ENCODE measurements at places on chromosomes 2 and 18. TPM values are rescaled to one million over a fixed set of nuclear protein-coding genes. Genes with fewer than 3 reads are reported as not detected.

GRCh38 chr2:23595601-23596251 is 210.7 kb downstream of the KLHL29 start:
- no peak for DNase-seq

DNA sequence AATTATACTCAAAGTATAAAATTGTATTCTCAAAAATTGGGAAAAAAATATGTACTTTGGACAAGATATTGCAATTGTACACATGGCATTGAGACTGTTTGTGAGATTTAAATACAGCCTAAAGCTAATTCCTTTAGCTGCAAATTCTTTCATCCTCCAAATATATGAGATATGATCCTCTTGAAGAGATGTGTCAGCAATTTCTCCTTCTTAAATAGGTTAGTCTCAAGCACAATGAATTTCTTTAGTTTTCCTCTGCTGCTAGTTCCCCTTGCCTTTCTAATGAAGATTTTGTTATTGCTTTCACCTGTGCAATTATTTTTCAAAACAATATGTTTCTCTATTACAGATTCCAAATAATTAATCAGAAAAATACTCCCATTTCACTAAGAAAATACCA is 153.4 kb upstream of the GULP1 start:
- DNase-seq: no peak

DNA sequence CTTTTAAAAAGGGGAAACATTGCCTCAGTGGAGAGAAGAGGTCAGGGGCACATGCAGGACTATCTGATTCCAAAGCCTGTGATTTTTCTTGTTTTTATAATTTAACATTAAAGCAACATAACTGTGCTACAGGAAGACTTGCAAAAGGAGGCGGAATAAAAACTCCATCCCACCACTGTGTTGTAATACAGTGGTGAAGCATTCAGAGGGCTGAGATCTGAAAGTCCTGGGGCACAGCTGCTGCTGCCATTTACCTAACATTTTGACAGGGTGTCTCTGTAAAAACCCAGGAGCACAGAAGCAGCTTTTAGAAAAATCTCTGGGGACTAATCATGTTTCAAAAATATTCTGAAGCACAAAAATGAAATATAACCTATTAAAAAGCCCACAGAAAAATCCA is 97.6 kb downstream of the GRB14 start:
- DNase-seq: no peak

GRCh38 chr2:222594679-222595078 is 61.2 kb downstream of the FARSB start:
- no peak for DNase-seq

GRCh38 chr2:116513991-116514390 is 1300.5 kb upstream of the DDX18 start:
- no peak for DNase-seq

DNA sequence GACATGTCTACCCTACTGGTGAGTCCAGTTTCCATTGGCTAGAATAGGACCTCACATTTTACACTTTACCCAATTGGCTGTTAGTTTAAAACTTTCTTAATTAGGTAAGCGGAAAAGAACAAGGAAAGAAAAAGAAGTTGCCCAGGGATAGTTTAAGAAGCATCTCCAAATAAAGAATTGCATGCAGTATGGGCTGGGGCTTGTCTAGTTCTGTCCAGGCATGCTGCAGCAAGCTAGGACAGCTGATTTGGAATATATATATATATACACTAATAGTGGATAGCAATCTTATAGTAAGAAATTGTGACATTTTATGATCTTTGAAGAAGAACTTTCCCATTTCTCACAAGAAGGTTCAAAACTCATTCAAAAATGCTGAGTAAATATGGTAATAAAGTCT is 90.0 kb upstream of the ERBB4 start:
- DNase-seq: no peak

- peak; percentile 67 for DNase-seq
Observed at GRCh38 chr2:214004463-214004862, 406.4 kb upstream of the VWC2L start.

- no peak for DNase-seq
Observed at GRCh38 chr2:121960251-121960650, 204.8 kb downstream of the TSN start.

- no peak for DNase-seq
Observed at GRCh38 chr18:65464361-65464760, 286.5 kb upstream of the CDH7 start.

- no peak for DNase-seq
Observed at GRCh38 chr2:143525402-143525860, 396.2 kb downstream of the ARHGAP15 start.

DNA sequence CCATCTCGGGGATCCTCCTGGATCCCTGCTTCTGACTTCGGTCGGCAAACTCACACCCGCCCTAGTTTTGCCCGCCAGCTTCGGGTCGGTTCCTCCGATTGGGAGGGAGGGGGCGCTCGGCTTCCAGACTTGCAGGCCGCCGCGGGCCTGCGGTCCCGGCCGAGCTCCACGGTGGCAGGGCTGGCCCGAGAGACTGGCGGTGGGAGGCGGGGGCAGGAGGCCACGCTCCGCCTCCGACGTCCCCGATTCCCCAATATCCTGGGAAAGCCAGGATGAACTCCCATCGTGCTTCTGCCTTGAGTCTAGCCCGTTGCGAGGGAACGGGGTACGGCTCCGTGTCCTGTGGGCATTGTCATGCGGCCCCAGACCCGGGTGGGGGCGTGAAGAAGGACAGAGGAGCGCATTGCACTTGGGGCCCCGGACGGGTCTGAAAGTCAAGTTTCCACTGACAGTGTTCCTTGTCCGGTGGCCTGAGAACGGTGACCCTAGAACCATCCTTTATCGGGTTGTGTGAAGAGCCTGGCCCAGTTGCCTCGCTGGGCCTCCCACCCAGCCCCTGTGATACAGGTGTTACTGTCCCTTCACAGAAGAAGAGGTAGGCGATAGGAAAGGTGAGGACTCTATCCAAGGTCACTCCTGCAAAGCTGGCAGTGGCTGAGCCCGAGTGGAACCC is 2.4 kb upstream of the INHBB start:
- peak; percentile 96 for DNase-seq

- DNase-seq: no peak
Observed at GRCh38 chr2:218264773-218265561, 4.2 kb downstream of the GPBAR1 start.

DNA sequence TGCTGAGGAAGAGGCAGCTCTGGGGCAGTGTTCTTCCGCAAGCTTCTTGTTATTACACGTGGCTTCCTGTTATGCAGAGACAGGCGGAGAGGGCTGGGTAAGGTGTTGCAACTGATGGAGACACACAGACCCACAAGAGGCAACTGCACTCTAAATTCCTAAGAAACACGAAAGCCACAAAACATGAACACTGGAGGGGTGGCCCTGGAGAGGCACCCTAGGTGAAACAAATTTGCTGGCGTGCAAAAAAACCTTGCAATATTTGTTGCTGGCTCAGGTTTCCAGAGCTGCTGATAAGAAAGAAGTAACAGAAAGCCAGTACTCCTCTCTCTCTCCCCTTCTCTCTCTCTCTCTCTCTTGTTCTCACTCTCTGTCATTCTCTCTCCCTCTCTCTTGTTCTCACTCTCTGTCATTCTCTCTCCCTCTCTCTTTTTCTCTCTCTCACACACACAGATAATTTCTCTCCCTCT is 31.8 kb downstream of the ARHGAP25 start:
- DNase-seq: no peak

DNA sequence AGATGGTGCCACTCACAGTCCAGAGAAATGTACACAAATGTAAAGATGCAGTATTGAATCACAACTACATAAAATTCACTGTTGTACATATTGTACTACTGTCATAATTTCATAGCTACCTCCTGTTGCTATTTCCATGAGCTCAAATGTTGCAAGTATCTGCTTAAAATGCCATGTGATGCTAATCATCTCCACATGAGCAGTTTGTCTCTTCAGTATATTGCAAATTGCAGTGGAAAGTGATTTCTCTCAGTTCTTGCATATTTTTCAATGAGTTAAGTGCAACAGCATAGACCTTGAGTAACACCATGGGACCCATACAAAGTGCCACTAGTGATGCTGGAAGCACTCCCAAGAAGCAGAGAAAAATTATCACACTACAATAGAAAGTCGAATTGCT is 51.9 kb downstream of the MAIP1 start:
- no peak for DNase-seq

DNA sequence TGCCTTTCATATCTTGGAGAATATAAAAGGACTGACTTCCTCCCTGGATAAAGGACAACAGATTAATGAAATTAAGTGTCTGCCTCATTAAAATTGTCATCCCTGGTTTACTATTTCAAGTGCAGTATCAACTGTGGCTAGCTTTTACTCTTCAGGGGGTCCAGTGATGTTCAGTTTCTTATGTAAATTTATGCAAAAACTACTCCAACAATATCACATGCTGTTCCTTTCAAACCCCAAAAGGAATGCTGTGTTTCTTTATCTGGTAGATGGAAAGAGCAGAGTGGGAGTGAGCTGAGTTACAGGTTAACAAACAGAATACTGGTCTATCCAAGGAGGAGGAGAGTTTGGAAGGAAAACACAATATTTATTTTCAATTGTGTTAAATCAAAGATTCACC is 283.7 kb upstream of the VWC2L start:
- no peak for DNase-seq

- DNase-seq: no peak
Observed at GRCh38 chr2:145020694-145021093, 500.8 kb upstream of the ZEB2 start.

- no peak for DNase-seq
Observed at GRCh38 chr2:13616616-13617015, 899.9 kb downstream of the TRIB2 start.

GRCh38 chr2:42296226-42296625 is 64.8 kb downstream of the COX7A2L start:
- DNase-seq: no peak

DNA sequence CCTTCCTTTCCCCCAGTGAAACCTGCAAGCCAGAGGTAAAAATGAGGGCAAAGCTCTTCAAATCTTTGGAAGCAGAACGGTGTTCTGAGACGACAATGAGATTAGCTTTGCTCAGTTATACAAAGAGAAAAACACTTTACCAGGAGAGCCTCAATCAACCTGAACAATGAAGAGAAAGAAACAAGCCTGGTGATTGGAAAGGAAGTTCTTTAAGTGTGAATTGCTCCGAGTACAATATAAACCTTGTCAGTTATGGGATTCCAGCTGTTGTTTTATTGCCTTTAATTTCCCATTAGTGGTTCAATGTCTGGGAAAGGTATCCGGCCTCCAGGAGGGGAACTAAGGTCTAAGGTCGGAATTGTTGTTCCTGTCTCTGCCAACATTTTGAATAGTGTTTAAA is 901.6 kb downstream of the EPHA4 start:
- DNase-seq: no peak

- DNase-seq: no peak
Observed at GRCh38 chr2:156349605-156350004, 17.1 kb upstream of the NR4A2 start.

- DNase-seq: peak; percentile 48
Observed at GRCh38 chr2:41966431-41966893, 81.4 kb upstream of the PKDCC start.

DNA sequence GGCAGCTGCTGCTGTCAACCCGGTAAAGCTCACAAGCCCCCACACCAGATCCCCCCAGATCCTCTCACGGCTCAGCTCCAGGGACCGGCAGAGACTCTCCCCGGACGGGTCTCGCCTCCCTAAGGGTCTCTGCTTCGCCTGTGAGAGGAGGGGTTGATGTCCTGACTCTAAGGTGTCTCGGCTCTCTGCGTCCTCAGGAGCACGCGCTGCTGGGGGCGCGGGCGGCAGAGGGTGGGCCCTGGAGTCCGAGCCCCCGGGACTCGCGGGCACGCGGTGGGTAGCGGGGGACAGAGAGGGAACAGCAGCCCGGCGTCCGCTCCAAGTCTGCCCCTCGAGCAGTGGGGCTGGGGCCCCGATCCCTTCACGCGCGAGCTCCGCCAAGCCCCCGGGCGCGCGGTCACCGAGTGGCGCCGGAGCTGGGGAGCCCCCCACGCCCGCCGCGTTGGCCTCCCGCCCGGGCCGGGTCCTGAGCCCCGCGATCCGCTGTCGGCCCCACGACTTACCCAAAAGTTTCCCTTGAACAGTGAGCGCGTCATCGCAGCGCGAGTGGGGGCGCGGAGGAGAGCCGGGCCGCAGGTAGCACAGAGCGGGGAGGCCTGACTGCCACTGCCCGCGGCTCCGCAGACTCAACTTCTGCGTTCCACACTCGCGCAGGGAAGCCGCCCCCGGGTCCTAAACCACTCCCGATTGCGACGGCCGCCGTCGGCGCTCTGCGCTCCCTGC is at the start of gene PSTPIP2:
Gene PSTPIP2, minus strand, starts transcription at position 608 of the 723 bp plus-strand sequence. Its CDS starts 72 bp downstream, at position 536.
- peak; percentile 82 for DNase-seq

DNA sequence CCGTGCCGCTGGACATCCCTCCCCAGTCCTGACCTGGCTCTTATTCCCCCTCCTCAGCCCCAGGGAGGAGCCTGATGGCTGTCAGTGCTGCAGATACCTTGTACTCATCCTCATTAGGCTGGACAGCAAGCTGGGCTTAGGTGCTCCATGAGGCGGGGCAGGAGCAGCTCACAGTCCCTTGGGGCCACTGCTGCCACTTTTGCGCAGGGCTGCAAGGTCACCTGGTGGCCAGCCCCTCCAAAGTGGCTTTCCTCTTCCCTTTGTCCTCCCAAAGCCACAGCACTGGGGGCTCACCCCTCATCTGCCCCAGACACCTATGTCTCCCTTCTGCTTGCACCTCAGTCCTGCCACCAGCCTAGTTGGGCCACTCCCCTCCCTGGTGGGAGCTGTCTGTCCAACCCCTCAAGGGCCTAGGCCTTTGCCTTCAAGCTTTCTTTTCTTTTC is 60.8 kb downstream of the FAM168B start:
- DNase-seq: peak; percentile 40

DNA sequence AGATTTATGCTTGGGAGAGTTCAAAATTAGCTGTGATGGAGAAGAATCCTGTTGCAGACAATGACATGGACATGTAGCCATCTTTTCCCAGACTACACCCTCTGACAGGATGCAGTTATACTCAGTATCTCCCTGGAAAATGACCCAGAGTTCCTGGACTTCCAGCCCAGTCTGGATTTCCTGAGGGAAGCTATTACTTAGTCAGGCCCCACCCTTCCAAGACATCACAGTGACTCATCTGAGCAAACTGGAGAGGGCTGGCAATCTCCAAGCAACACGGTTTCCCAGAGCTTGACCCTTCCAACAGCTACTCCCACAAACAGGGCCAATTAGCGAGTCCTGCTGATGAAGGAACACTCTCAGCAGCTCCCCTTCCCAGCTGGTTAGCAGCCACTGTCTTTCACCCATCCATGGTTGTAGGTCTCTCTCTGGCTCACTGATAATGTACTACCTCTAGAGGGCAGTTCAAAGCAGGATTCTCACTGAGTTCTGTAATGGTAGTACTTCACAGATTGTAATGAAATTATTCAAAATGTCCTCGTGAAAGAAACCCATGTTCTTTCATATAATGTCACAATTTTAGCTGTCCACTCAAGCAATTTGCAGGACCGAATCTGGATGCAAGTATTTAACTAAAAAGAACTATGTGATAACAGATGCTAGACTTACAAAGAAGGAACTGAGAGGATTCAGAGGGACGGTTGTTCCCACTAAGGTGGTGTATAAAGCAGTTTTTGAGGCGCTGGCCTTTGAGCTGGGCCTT is 110.2 kb downstream of the MDH1 start:
- DNase-seq: peak; percentile 88

The ACVR2A gene
- 24.1 TPM for total RNA-seq

The GDF7 gene
- total RNA-seq: 0.06 TPM

The GAL3ST2 gene
- 0.57 TPM for total RNA-seq

The SCG2 gene
- not detected for total RNA-seq

The DRC1 gene
- total RNA-seq: 0.48 TPM

The TXNL4A gene
- total RNA-seq: 117 TPM

The RAPH1 gene
- 24.1 TPM for total RNA-seq

The RESP18 gene
- total RNA-seq: not detected

The FAM124B gene
- 1.2 TPM for total RNA-seq

The ATOH8 gene
- 1.1 TPM for total RNA-seq

The SPATS2L gene
- total RNA-seq: 89.9 TPM

The GPAT2 gene
- total RNA-seq: not detected

The EVX2 gene
- total RNA-seq: not detected

The GALNT13 gene
- 6.0 TPM for total RNA-seq

All from endodermal cell (in vitro differentiated cells).